ENCODE measurements at places on chromosomes 7 and 10. TPM values are rescaled to one million over a fixed set of nuclear protein-coding genes. Genes with fewer than 3 reads are reported as not detected.

The CCDC172 gene
- polyA plus RNA-seq = not detected

The PAPSS2 gene
- polyA plus RNA-seq = 51.4 TPM

The SORCS1 gene
- polyA plus RNA-seq = 0.05 TPM

The IFIT2 gene
- polyA plus RNA-seq = 2.9 TPM

The GPC2 gene
- polyA plus RNA-seq = 2.6 TPM

The SKIDA1 gene
- 0.62 TPM for polyA plus RNA-seq

The ENO4 gene
- 0.11 TPM for polyA plus RNA-seq

The FUOM gene
- polyA plus RNA-seq = 24.3 TPM

The OSBPL3 gene
- 37.8 TPM for polyA plus RNA-seq

The TMEM178B gene
- polyA plus RNA-seq = 0.01 TPM

The ABCC2 gene
- 0.29 TPM for polyA plus RNA-seq

The RSBN1L gene
- 9.3 TPM for polyA plus RNA-seq

The MYL10 gene
- not detected for polyA plus RNA-seq

The TAS2R41 gene
- not detected for polyA plus RNA-seq

The ITGA8 gene
- 0.25 TPM for polyA plus RNA-seq

The ZNF488 gene
- polyA plus RNA-seq = 0.16 TPM

Measured in AG04450 (cell line).